ENCODE measurements at places on chromosomes 2 and 18.

DNA sequence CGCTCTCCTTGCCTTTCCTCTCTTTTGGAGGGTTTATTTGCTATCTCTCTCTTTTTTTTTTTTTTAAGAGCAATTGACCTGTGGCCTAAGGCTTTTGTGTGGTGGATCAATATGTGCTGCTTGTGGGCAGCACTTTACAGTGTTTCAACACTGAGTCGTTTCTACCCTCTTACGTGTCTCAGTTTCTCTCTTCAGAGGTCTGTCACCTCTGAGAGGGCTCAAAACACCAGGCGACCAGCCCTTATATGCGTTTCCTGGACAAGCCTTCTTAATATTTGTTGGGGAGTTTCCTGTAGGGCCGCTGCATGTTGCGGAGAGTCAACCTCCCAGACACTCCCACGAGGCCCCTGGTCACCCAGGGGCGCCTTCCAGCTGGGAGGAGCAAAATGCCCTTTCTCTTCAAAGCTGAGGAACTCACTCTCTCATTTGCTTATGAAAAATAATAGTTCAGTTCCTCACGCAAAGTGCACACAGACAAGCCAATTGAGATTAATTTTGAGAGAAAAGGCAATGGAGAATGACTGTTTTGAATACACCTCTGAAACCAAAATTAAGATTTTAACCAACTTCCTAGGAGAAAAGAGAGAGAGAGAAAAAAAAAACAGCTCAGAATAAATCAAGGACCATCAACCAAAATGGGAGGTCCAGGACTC is 96.3 kb upstream of the B3GNT2 start:
- no peaks in the 10 kb centered on the region for H3K36me3 ChIP-seq
- H3K27ac ChIP-seq = no peak overlapping the region
- H3K4me3 ChIP-seq = no peak overlapping the region
- no peak for DNase-seq
- no peaks in the 10 kb centered on the region for H3K27me3 ChIP-seq

DNA sequence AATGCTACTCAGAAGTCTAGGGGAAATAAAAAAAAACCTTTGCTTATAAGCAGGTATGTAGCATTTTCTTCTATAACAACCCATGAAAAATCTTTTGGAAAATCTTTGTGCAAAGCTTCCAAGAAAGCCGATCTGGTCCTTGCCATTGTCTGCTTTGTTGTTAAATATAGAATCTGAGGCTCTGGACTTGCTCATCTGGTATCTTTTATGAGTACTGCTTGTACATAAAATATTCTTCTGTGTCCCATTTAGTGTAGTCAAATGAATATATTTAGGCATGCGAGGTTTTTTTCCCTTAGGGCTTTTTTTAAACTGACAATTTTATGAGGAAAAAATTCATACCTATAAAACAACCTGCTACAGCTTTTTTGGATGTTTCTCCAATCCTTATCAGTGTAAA is 45.0 kb upstream of the RMND5A start:
- no peak overlapping the region for H3K4me3 ChIP-seq
- no peaks in the 10 kb centered on the region for H3K4me1 ChIP-seq
- H3K36me3 ChIP-seq = no peaks in the 10 kb centered on the region
- no peaks in the 10 kb centered on the region for H3K27me3 ChIP-seq
- H3K27ac ChIP-seq = no peak overlapping the region

- no peaks in the 10 kb centered on the region for H3K36me3 ChIP-seq
- H3K4me3 ChIP-seq = no peak overlapping the region
- peak; percentile 17 for DNase-seq
- H3K4me1 ChIP-seq = peaks cover 5% of the 10 kb centered on the region
- no peak overlapping the region for H3K27ac ChIP-seq
These were observed 27.8 kb downstream of the CTIF start for GRCh38 chr18:48566589-48566988.

GRCh38 chr2:196459539-196459938 is 180.0 kb upstream of the CCDC150 start:
- DNase-seq = peak; percentile 93
- H3K27me3 ChIP-seq = no peaks in the 10 kb centered on the region
- H3K4me1 ChIP-seq = peaks cover 5% of the 10 kb centered on the region
- no peak overlapping the region for H3K27ac ChIP-seq
- H3K36me3 ChIP-seq = no peaks in the 10 kb centered on the region
- peak overlapping the region; percentile 62 for H3K4me3 ChIP-seq

- H3K4me3 ChIP-seq = no peak overlapping the region
- H3K4me1 ChIP-seq = peaks cover 3% of the 10 kb centered on the region
- no peaks in the 10 kb centered on the region for H3K36me3 ChIP-seq
- no peak for DNase-seq
- H3K27me3 ChIP-seq = no peaks in the 10 kb centered on the region
These were observed 53.2 kb upstream of the RAB27B start for GRCh38 chr18:54774981-54775665.

GRCh38 chr2:47636596-47637264 is 146.2 kb upstream of the MSH6 start:
- no peak overlapping the region for H3K27ac ChIP-seq
- no peak overlapping the region for H3K4me3 ChIP-seq
- H3K36me3 ChIP-seq = no peaks in the 10 kb centered on the region
- no peaks in the 10 kb centered on the region for H3K27me3 ChIP-seq
- H3K4me1 ChIP-seq = peaks cover 4% of the 10 kb centered on the region
- no peak for DNase-seq

DNA sequence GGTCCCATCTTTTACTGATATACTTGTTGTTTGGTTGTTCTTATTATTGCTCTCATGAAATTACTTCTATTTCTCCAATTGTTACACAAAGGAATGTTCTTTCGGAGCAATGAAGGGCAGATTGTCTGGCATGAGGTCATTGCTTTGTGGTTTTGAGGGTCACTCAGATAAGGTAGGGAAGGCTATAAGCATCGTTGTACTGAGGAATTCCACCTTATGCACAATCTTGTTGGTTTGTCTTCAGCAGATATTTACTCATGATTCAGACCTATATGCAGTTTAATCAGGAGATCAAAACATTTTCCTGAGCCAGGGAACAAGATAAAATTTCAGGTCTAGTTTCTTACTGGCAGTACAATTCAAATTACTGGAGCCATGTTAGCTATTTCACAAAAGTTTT is 163.0 kb upstream of the SPHKAP start:
- H3K4me1 ChIP-seq = no peaks in the 10 kb centered on the region
- no peak overlapping the region for H3K4me3 ChIP-seq
- H3K27me3 ChIP-seq = no peaks in the 10 kb centered on the region
- no peak overlapping the region for H3K27ac ChIP-seq
- no peak for DNase-seq

- H3K4me1 ChIP-seq = no peaks in the 10 kb centered on the region
- no peak for DNase-seq
- H3K27me3 ChIP-seq = no peaks in the 10 kb centered on the region
These were observed 123.2 kb upstream of the DNAJC10 start for GRCh38 chr2:182592691-182593393.

DNA sequence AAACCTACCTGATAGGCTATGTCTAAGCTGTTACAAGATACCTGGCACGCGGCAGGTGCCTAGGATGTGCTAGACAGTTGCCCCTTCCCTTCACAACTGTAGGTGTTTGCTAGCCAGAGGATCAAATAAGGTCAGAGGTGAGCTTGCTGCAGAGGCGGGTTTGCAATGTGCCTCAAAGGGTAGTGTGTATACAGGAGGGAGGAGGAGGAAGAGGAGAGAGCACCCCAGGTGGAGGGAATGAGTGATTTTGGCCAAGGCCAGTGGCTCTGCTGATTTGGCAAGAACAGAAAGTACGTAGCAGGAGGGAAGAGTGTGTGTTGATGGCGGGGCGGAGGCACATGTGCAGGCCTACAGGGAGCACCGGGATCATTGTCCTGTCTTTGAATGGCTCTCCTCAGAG is 236.5 kb downstream of the HAUS1 start:
- H3K36me3 ChIP-seq = no peaks in the 10 kb centered on the region
- no peak overlapping the region for H3K4me3 ChIP-seq
- H3K4me1 ChIP-seq = peaks cover 27% of the 10 kb centered on the region
- DNase-seq = no peak
- no peak overlapping the region for H3K27ac ChIP-seq

DNA sequence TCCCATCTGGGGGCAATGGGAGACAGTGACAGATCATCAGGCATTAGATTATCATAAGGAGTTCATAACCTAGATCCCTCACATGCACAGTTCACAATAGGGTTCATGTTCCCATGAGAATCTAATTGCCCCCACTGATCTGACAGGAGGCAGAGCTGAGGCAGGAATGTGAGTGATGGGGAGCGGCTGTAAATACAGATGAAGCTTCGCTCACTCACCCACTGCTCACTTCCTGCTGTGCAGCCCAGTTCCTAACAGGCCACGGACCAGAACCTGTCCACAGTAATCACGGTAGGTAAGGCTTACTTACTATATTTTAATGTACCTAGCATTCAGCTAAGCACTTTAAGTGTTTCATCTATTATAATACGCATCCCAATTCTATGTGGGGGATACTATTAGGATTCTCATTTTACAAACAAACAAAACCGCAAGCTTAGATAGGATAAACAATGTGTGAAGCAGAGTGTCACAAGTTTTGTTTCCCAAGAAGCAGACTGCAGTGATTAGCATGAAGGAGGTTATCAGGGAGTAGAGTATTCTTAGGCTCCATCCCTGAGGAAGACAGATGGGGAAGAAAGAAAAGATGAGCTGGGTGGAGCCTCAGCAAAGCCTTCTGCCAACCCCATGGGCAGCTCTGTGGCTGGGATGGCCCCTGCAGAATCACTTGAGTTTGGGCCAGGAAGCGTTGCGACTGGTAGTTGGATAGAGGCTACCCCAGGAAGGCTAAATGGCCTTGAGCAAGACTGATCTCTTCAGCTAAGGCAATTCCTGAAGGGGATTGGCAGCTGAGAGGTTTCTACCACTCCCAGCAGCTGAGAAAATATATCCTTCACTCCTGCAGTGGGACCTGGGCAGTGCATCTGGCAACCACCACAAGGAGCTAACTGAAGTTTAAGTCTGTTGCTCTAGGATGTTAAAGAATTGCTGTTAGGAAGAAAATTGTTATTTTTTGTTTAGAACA is 133.1 kb downstream of the MREG start:
- no peak for DNase-seq
- H3K4me1 ChIP-seq = no peaks in the 10 kb centered on the region
- no peaks in the 10 kb centered on the region for H3K27me3 ChIP-seq
- no peaks in the 10 kb centered on the region for H3K36me3 ChIP-seq
- no peak overlapping the region for H3K4me3 ChIP-seq
- H3K27ac ChIP-seq = no peak overlapping the region

GRCh38 chr2:148022351-148022750 is 1.5 kb downstream of the MBD5 start:
- peaks cover 3% of the 10 kb centered on the region for H3K36me3 ChIP-seq
- H3K27ac ChIP-seq = peak overlapping the region; percentile 86
- peaks cover 49% of the 10 kb centered on the region for H3K4me1 ChIP-seq
- no peak for DNase-seq
- peak overlapping the region; percentile 99 for H3K4me3 ChIP-seq

- no peak for DNase-seq
- H3K4me3 ChIP-seq = no peak overlapping the region
- no peaks in the 10 kb centered on the region for H3K4me1 ChIP-seq
- no peaks in the 10 kb centered on the region for H3K36me3 ChIP-seq
These were observed 347.8 kb downstream of the ALK start for GRCh38 chr2:29573612-29574011.

DNA sequence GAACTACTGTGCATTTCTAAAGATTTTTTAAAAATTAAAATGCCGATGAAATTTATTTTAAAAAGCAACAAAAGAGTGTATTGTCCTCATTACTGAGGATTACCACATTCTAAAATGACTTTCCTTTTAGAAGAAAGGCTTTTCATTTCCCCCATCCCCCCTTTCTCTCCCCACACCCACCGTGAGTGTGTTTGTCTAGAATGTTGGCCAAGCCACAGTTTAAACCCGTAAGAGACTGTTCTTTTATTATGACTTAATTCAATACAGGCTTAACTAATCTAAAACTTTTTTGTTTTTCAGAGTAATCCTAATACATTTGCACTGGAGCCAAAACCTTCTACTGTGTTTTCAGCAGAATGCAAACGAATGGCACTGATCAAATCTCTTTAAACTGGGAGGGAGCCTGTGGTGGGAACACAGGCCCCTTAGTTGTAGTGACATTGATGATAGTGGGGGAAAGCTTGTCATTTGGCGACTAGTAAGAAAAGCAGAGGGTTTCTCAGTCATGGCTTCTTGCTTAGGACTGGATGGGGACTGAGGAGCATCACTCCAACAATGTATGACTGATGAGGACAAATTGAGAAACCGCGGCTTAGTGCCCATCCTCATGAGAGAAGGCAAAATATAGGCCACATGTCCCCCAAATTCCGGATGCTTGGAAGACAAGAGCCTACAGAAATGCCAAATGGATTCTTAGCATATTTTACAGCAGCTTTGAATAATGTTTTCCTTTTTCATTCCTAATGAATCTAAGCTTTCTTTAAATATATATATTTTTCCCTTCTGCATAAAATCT is 154.0 kb upstream of the SMIM21 start:
- H3K27ac ChIP-seq = no peak overlapping the region
- DNase-seq = no peak
- H3K27me3 ChIP-seq = peaks cover 2% of the 10 kb centered on the region
- no peaks in the 10 kb centered on the region for H3K36me3 ChIP-seq
- no peaks in the 10 kb centered on the region for H3K4me1 ChIP-seq
- H3K4me3 ChIP-seq = no peak overlapping the region

GRCh38 chr2:154133823-154134222 is 262.1 kb downstream of the GALNT13 start:
- no peaks in the 10 kb centered on the region for H3K36me3 ChIP-seq
- no peak for DNase-seq
- H3K27me3 ChIP-seq = no peaks in the 10 kb centered on the region
- H3K4me1 ChIP-seq = no peaks in the 10 kb centered on the region

DNA sequence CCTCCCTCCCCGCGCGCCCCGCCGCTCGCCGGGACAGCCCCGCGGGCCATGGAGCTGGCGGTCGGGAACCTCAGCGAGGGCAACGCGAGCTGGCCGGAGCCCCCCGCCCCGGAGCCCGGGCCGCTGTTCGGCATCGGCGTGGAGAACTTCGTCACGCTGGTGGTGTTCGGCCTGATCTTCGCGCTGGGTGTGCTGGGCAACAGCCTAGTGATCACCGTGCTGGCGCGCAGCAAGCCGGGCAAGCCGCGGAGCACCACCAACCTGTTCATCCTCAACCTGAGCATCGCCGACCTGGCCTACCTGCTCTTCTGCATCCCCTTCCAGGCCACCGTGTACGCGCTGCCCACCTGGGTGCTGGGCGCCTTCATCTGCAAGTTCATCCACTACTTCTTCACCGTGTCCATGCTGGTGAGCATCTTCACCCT is 865 bp downstream of the GALR1 start:
- peaks cover 38% of the 10 kb centered on the region for H3K27me3 ChIP-seq
- no peak overlapping the region for H3K27ac ChIP-seq
- H3K36me3 ChIP-seq = no peaks in the 10 kb centered on the region
- peak; percentile 21 for DNase-seq

GRCh38 chr2:75344146-75344545 is 144.8 kb upstream of the TACR1 start:
- H3K27ac ChIP-seq = no peak overlapping the region
- H3K4me3 ChIP-seq = no peak overlapping the region
- H3K27me3 ChIP-seq = no peaks in the 10 kb centered on the region
- no peaks in the 10 kb centered on the region for H3K4me1 ChIP-seq
- no peaks in the 10 kb centered on the region for H3K36me3 ChIP-seq

Data from common myeloid progenitor, CD34-positive (primary cell).